Urinary bladder (tissue), 4 donors: ENCODE measurements at places on chromosomes 2 and 18. TPM values are rescaled to one million over a fixed set of nuclear protein-coding genes. Genes with fewer than 3 reads are reported as not detected.

The ME2 gene
- polyA plus RNA-seq = 30.9 TPM

The LIMS2 gene
- 346 TPM for polyA plus RNA-seq

The GTF2A1L gene
- polyA plus RNA-seq = 4.0 TPM

DNA sequence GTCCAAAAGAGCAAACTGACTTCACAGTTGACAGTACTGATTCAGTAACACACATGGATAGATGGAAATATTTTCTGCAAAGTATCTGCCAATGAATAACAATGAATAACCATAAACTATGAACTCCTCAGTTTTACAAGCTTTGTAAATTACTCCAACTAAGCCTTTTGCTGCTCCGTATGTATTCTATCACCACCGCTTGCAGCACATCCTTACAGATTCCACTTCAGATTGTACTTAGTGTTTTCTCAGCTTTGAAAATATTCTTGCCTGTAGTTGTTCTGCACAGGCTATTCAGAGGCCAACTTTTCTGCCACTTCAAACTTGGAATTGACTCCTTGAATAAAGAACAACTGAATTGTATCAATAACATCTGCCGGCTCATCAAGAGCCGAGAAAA lies 36.2 kb downstream of the TLK1 start:
- no peak for DNase-seq

GRCh38 chr2:27734305-27734704 lies 37.2 kb upstream of the MRPL33 start:
- no peak for DNase-seq

DNA sequence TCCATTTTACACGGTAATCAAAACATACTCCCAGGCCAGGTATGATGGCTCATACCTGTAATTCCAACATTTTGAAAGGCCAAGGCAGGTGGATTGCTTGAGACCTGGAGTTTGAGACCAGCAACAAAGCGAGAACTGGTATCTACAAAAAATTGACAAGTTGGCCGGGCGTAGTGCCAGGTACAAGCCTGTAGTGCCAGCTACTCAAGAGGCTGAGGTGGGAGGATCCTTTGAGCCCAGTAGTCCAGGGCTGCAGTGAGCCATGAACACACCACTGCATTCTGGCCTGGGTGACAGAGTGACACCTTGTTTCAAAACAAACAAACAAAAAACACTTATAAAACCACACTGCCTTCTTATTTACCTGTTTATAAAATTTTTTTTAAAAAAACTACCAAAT lies 80.8 kb downstream of the GAREM1 start:
- no peak for DNase-seq

DNA sequence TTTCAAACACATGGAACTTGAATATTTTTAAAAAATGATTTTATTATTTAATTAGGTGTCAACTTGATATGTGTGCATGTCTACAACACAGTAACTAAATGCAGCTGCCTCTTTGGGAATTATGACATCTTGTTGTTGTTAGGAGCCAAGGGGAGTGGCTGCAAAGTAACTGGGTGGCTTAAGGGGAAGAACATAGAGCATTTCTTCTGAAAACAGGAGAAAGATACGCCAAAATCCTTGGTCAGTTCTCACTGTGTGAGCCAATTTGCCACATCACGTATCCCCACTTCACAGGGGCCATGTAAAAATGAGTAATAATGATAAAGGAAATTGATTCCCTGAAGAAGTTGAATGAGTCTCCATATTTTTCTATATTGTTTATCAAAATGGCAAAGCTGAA lies 309.8 kb upstream of the COL3A1 start:
- no peak for DNase-seq
